ENCODE measurements at places on chromosomes 6 and 20.

DNA sequence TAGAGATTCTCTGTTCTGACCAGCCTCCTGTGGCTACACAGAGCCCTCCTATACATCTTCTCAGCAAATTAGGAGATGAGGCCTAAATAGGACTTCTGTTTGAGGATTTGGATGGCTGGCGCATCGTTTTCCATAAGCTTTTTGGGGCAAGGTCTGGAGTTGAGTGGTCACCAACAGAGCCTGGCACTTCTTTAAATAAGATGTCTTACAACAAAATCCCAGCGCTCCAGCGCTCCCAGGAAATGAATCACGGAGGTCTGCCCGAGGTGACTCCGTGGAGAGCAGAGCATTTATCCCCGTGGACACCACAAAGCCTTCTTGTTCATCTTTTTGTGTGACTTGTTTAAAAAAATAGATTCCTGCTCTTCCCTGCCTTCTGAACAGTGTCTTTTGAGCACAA lies 75.3 kb downstream of the GNAS-AS1 start:
- DNase-seq: no peak

DNA sequence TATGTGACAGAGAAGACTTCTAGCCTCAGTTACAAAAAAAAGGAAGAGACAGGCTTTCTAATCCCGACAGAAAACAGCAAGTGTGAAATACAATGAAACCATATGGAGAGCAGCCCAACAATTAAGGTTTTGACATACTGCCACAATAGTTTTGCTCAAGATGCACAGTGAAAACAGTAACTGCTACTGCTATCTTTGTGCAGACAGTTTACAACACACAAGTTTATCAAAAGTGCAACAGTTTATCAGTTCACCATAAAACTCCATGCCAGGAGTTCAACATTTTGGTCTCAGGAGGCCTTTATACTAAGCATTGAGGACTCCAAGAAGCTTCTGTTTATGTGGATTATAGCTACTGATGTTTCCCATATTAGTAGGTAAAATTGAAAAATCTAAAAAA lies 37.6 kb downstream of the GOPC start:
- DNase-seq: no peak

DNA sequence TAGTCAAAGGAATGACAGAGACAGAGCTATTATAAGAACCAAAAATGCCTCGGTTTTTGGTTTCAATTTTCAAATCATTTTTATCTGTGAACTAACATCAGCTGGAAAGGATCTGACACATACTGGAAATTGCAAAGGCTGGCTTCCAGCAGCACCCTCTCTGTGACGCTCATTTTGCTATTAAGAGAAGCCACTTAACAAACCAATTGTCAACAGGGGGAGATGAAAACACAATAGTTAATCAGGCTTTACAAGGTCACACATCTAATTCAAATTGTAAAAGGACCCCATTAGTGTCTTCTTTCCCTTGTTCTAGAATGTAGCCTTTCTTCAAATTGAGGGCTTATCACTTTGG lies 160.5 kb downstream of the TFAP2B start:
- no peak for DNase-seq

GRCh38 chr20:9196110-9196509 lies 127.2 kb downstream of the PLCB4 start:
- DNase-seq: no peak

- no peak for DNase-seq
These were observed 171.3 kb downstream of the FAXC start for GRCh38 chr6:99178168-99178567.

- no peak for DNase-seq
These were observed 128.8 kb downstream of the QKI start for GRCh38 chr6:163543321-163543720.

GRCh38 chr6:133890711-133891148 lies 1.8 kb downstream of the TCF21 start:
- DNase-seq: no peak
